ENCODE measurements at places on chromosomes 12 and 14. TPM values are rescaled to one million over a fixed set of nuclear protein-coding genes. Genes with fewer than 3 reads are reported as not detected.

The RIC8B gene
- 32.9 TPM for total RNA-seq

The MSRB3 gene
- total RNA-seq: 41.6 TPM

The ERP27 gene
- 1.3 TPM for total RNA-seq

The PSME1 gene
- total RNA-seq: 58.5 TPM

The SLC5A8 gene
- 1.9 TPM for total RNA-seq

The SLC38A6 gene
- total RNA-seq: 55.6 TPM

The WNT1 gene
- not detected for total RNA-seq

The ETFBKMT gene
- total RNA-seq: 6.3 TPM

The MSI1 gene
- 121 TPM for total RNA-seq

The MIA2 gene
- 34.1 TPM for total RNA-seq

The PLEK2 gene
- total RNA-seq: 3.0 TPM

The ARG2 gene
- total RNA-seq: 7.3 TPM

The ANG gene
- total RNA-seq: 5.1 TPM

The BLOC1S1 gene
- total RNA-seq: 95.7 TPM

The CHGA gene
- 23.0 TPM for total RNA-seq

The CMKLR1 gene
- total RNA-seq: 4.0 TPM

The VAMP1 gene
- total RNA-seq: 11.9 TPM

The SSPN gene
- total RNA-seq: 41.0 TPM

The TMPRSS12 gene
- not detected for total RNA-seq

The ACRBP gene
- total RNA-seq: 0.49 TPM

The MYF6 gene
- 19.2 TPM for total RNA-seq

The LMNTD1 gene
- not detected for total RNA-seq

The MMP19 gene
- 2.3 TPM for total RNA-seq

The STAC3 gene
- 55.6 TPM for total RNA-seq

The CRACR2A gene
- total RNA-seq: 2.7 TPM

The AKAP5 gene
- 3.8 TPM for total RNA-seq

The EFS gene
- 33.1 TPM for total RNA-seq

The TIMELESS gene
- total RNA-seq: 24.6 TPM

The FAM90A1 gene
- total RNA-seq: 0.16 TPM

The COX8C gene
- not detected for total RNA-seq

The KCNH3 gene
- total RNA-seq: 0.93 TPM

The CREBL2 gene
- total RNA-seq: 53.1 TPM

The R3HDM2 gene
- total RNA-seq: 55.9 TPM

The TSHR gene
- 0.88 TPM for total RNA-seq

The IL23A gene
- 0.71 TPM for total RNA-seq

The SLC38A4 gene
- total RNA-seq: 0.88 TPM

All from camera-type eye (tissue), 1 donor.